ENCODE measurements at places on chromosomes 13 and 19.

DNA sequence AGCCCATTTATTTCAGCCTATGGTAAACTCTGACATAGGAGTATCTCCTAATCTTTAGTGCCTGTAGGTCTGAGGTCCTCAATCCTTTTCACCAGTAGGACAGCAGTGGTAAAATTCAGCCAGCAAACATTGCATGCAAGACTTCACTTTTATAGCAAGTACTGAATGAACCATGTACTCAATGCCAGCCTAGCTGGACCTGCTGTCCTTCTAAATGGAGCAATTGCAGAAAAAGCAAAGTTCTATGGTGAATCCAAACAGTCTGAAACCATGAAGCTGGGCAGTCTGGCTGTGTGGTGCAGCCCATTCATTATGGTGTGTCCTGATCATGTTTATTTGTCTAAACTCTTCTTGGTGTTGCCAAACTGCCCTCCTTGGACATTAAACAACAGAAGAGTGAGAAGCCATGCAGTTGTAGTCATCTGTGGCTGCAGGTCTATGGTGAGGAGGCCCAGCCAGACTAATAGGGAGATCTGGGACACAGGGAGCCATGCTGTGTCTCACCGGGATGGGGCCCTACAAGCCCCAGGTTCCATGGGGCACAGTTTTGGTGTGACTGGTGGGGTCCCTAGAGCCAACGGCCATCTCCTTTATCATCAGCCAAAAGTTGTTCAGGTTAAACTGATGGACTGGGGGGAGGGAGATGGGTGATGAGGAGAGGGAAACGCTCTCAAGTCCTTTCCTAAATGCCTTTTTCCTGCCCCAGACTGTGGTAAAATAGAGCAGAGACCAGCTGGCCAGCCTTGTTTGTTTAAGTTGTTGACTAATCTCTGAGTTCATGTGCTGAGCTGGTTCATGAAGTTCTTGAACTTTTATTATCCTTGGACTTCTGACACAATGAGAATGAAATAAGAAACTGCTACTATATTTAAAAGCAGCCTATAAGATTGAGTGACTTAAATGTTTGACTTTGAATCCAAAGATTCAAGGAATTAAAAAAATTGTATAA, 20.6 kb upstream of the TNFSF11 start:
- no peak for DNase-seq

GRCh38 chr13:30418075-30418716, 4.1 kb upstream of the UBE2L5 start:
- DNase-seq: no peak

GRCh38 chr13:20512042-20512683, 13.5 kb downstream of the CRYL1 start:
- no peak for DNase-seq

DNA sequence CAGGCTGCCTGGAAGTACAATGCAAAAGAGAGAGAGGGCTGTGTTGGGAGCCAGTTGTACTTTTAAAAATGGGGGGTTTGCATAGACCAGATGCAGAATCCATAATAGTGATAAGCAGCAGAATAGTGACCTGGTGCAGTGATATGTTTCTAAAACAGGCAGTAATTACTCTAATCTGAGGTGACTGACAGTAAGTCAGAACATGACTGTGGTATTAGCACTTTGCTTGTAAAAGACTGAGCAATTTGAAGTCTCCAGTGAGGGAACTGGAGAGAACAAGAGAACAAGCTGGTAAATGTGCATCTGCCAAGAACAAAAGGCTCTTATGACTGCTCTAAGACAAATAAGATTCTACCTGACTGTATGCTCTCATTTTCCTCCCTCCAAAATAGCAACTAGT, 383.4 kb downstream of the ITGBL1 start:
- no peak for DNase-seq

DNA sequence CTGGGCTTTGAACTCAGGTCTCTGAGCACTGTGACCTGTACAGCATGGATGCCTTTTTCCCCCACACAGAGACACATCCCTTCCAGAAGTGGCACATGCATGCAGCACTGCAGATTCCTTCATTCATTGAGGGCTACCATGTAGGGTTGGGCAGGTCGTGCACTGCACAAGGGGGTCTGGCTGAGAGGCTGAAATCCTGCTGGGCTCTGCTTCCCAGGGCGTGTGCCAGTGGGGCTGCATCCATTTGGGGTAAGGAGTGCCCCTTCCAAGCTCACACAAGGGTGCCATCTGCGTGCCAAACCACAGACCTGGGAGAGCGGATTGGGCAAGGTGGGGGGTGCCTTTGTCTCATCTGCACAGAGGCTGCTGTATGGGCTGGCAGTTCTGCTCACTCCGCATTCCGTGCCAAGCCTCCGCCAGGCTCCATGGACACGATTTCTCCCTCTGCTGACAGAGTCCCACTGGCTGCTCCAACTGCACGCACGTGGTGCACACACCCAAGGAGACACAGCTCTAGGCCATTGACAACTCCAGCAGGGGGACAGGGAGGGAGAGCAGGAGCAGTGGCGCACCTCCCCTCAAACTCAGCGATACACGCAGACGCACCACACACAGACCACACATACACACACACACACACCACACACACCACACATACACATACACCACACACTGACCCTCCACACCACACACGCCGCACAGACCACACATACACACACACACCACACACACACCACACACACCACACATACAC, 4.5 kb upstream of the SHISA7 start:
- peak; percentile 50 for DNase-seq

GRCh38 chr19:33040994-33041827, 23.5 kb downstream of the RHPN2 start:
- no peak for DNase-seq

DNA sequence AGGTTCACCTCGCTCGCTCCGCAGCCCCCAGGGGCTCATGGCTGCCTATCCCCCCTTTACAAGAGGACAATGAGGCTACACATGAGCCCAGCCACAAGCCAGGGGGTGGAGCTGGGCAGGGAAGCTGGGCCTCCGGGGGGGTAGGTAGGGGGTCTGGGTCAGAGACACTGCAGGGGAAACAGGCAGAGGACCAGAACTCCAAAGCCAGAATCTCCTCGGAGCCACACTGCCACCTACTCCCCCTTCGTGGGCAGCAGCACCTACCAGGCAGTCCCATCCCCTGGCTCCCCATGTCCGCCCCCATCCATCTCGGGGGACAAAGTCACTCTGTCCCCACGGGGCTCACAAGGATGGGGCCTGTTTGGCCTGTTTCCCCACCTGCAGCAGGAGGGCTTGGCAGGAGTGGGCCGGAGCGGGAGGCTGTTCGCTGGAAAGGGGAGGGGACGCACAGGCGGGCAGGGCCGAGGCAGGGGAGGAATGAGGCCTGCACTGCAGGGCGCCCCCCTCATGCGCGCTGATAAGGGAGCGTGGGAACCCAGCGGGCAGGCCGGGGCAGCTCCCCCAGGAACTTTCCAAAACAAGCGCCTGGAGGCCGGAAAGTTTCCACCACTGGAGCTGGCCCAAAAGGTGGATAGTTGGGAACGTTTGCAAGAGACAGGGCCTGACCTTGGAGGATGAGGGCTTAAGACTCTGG, 545 bp upstream of the ISYNA1 start:
- peak; percentile 67 for DNase-seq

DNA sequence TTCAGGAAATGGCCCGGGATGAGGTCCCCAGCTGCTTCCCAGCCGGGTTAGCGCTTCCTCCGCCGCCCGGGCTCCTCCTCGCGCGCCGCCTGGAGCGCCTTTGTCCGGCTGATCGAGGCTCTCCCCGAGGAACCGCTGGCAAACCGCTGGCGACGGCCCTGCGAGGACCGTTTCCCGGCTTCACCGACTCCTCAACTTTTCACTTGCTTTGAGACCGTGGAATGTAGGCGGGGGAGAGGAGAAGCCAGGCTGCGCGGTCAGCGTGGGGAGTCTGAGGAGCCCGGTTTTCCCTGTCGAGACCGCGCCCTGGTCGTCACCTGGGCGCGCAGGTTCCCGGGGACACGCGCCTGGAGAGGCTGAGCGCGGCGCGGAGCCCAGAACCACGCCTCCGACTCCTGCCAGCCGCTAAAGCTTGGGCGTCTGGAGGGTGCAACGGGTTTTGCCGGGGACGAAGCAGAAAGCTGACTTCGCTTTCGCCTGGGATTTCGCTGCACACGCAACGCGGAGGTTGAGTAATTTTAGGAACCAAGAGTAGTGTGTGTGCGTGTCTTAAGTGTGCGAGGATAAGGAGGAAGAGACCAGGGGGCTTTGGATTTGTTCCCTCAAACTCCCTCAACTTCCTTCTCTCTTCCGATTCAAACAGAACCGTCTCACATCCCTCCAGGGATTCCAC, 7.3 kb upstream of the DGKH start:
- DNase-seq: no peak

DNA sequence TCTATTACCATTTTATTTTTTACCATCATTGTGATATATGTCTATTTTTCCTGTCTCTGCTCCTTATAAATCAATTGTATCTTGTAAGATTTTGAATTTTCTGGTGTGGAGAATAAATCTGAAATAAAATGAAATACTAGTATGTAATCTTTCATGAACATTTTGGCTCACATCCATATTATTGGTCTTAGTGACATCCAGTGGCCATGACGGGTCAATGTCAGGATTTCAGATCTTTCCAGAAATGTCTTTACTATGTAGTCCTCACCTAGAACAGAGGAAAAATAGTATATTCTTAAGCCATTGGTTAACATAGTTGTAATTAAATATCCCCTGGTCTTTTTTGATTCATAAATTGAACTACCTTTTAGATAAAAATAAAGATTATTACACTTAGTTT, 109.8 kb upstream of the GPC6 start:
- DNase-seq: peak; percentile 54

- no peak for DNase-seq
Observed at GRCh38 chr19:41305927-41306793, 3.8 kb upstream of the CCDC97 start.

DNA sequence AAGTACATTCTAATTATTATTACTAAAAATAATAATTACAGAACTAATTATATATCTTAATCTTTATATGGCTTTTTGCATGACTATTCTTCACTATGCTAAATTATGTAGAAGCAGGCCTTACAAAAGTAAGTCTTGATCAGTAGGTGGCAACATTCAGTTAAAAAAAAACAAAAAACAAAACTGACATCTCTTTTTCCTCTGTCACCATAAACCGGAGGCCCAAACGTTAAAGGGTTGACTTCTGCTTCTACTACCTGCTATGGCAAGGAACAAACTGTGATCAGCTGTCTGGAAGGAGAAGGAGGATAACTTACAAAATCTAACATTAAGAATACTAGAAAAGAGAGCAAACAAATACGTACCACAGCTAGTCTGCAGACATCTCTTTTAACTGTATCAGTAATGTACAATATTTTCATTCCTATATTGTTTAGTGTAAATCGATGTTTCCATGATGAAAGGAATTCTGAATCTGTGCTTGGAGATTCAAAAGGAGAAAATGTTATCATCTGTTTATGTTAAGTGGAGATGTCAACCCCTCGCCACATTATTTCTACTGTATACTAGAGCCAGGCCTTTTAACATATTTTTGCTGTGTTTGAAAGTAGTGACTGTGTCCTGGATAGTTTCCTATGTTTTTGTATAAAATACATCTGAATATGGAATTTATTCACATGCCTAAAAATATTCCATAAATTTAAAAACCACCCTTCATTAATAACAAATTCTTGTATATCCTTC, 1525.4 kb downstream of the SLITRK1 start:
- peak; percentile 84 for DNase-seq

DNA sequence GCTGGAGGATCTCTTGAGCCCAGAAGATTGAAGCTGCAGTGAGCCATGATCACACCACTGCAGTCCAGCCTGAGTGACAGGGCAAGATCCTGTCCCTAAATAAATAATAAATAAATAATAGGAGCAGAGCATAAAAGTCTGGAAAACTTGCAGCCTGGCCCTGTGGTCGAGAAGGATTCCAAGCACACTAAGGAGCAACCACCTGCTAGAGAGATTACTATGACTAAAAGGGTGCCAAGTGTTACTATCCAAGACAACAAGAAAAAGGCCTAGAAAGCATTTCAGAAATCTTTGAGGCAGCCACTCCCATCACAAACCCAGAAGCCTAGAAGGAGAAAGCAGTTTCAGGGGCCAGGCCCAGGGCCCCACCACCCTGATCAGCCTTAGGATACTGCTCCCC, 46.1 kb downstream of the LHFPL6 start:
- DNase-seq: no peak

GRCh38 chr19:15372470-15372869, 7.1 kb downstream of the AKAP8 start:
- DNase-seq: no peak

GRCh38 chr13:46211116-46211482, 629 bp upstream of the LRRC63 start:
- DNase-seq: peak; percentile 62

DNA sequence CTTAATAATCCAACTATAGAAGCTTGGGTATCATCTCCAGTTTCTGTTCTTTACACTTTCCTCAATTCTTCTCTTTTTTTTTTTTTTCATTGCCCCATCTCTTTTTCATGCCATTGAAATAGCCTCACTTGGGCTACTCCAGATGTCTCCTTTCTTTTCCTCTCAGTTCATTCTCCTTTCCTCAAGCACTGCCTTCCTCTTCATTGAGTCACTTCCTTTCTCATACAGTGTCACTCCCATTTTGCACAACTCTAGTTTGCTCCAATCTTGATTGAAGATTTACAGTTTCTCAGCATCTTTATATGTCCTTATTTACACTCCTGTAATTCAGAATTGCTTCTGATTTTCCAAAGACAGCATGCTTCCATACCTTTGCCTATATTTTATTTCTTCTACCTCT, 61.3 kb downstream of the IPO5 start:
- DNase-seq: no peak

DNA sequence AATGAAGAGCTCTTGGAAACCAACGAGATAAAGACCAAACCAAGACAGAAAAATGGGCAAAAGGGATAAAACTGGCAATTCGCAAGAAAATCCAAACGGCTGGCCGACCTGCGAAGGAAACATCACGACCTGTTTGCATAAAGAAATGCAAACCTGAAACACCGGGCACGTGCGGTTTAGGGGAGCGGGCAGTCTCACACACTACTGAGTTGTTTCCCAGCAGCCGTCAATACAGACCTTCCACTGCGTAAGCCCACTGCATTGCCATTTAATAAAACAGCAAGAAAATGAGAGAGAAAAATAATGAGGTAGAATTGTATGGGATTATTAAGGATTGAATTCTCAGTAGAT, 642 bp upstream of the PEG3 start:
- DNase-seq: no peak

GRCh38 chr19:50501186-50501567, 9.8 kb downstream of the JOSD2 start:
- DNase-seq: no peak

DNA sequence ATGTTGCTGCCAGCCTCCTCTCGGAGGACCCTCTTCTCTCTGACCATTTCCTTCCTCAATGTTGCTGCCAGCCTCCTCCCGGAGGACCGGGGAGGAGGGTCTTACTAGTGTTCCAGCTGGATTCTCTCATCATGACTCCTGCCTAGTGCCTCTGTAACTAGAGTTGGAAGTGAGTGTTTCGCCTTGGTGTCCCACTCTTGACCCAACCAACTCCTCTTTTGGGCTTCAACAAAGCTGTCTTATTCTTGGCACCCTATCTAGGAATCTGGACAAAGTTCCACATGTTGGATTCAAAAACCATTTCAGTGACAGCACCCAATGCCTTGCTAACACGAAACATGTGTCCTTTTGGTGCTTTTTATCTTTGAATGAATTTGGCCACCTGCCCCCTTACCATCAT, 165.4 kb downstream of the GPC5 start:
- no peak for DNase-seq

GRCh38 chr13:113020323-113021080, 51.5 kb downstream of the MCF2L start:
- DNase-seq: no peak

- DNase-seq: no peak
Observed at GRCh38 chr19:42121036-42121621, 11.1 kb downstream of the POU2F2 start.

- no peak for DNase-seq
Observed at GRCh38 chr13:40664350-40665125, 1.9 kb downstream of the FOXO1 start.

All from OCI-M1 (cell line).